ENCODE measurements at places on chromosomes 13 and 19.

GRCh38 chr19:14086098-14086497 is 515 bp upstream of the C19orf67 start:
- no peak for DNase-seq

GRCh38 chr13:46160471-46161066 is 21.4 kb downstream of the LCP1 start:
- no peak for DNase-seq

- DNase-seq = no peak
These were observed 266.2 kb upstream of the SOX21 start for GRCh38 chr13:94978516-94978915.

DNA sequence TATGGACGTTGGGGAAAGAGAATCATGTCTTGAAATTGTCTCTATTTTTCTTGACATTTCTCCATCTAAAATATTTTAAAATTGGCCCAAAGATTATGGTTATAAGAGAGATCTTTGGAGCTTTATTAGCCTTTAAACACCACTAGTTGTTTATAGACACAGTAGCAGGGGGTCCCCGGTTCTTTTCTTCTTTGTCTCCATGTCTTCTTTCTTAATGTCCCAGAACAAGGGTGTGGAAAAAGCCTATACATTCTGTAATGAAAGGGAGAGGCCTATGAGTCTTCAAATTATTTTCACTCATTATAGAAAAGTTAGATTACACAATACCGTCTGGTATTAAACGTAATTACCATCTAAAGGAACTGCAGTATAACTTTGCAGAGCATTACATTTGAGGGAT is 300.0 kb downstream of the NALCN start:
- DNase-seq = no peak

DNA sequence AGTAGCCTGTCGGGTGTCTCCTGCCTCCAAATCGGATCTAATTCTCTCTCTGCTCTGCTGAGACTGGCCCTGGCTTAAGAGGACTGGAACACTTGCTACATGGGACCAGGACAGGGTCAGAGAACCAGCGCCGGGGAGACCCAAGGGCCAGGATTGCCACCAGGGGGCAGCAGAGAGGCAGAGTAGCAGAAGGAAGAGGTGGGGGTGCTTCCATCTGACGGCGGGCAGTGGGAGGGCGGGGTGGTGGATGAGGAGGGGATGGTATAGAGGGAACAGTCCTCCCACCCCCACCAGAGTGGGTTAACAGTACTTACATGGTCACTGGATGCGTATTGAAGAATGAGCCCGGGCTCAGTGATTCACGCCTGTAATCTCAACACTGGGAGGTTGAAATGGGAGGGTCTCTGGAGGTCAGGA is 11.9 kb downstream of the SELENOW start:
- DNase-seq = peak; percentile 75

- no peak for DNase-seq
These were observed 25.0 kb downstream of the LRCH1 start for GRCh38 chr13:46577696-46578589.

- DNase-seq = no peak
These were observed 919 bp upstream of the ADAMTS10 start for GRCh38 chr19:8611391-8611876.

DNA sequence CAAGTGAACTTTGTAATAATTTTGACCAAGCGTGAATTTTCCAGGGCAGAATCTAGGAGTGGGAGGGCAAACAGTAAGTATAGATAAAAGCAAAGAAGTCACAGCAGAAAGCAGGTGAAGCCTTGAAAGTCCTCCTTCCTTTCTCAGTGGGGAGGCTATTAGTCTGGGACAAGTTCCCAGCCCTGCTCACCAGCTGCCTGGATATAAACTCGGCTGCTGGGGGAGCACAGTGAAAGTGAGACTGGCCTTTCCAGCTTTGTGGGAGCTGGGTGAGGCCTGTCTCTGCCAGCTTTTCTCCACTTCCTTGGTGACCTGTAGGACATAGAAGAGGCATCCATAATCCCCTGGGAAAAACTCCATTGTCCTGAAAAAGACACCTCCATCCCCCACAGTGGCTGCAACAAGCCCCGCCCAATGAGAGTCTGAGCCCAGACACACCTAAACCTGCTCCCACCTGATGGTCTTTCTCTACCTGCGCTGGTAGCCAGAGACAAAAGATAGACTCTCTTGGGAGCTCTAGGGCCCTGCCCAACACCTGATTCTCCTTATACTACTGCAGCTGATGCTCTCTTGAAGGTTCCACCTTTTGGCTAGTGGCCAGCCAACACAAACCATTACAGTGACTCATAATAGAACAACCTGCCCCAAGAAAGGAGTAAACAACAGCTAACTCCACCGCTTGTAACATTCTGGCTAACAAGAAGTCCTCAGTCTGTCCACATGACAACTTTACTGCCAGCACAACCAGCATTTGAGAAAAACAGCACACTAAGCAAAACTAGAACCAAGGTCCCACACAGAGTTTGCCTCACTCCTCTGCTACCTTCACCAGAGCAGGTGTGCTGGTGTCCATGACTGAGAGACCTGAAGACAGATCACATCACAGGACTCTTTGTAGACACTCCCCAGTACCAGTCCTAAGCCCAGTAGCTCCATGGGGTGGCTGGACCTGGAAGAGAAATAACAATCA is 252.2 kb upstream of the SLITRK6 start:
- DNase-seq = no peak
